ENCODE measurements at places on chromosomes 7 and 10.
A peak's percentile ranks its signal among the peaks of the same experiment; 100 is the strongest.

- no peak for DNase-seq
Measured at GRCh38 chr7:23956772-23957576, 247.0 kb downstream of the STK31 start.

GRCh38 chr7:129122078-129122750 is 22.3 kb upstream of the TSPAN33 start:
- no peak for DNase-seq

DNA sequence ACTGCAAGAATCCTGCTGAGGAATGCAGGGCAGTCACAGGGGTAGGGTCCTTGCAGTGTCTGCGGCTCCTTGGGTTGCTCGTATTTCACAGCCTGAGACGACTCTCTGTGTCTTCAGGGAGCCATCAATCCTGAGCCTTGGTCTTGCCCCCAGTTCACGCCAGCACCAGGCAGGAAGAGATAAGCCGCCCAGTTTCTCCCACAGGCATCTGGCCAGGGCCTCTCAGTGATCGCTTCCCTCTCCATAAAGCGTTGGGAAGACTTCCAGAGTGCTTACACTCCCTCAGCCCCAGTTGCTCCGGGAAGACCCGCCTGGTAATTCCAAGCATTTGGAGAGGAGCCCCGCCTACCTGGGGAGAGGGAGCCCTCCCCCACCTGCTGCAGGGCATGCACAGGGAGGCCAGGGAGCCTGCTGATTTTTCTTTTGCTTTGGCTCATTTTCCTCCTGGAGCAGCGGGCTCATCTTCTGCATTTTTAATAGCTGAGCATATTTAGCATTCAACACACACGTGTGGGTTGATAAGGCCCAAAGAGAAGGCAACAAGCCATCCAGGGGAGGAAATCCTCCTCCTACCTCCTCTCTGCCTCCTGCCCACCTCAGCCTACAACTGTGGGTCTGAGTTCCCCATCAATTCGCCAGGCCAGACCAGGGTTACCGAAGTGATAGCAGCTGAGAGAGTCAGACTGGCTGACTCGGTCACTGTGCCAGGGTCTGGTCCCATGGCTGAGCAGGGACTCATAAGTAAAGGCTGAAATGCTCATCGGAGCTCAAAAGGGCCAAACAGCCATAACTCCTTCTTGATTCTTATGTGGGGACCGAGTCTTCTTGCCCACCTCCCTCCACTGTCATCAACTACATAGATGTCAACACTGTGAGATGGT is 74.4 kb upstream of the EFCAB10 start:
- peak; percentile 44 for DNase-seq

GRCh38 chr7:101882595-101883564 is 65.5 kb downstream of the CUX1 start:
- peak; percentile 97 for DNase-seq

DNA sequence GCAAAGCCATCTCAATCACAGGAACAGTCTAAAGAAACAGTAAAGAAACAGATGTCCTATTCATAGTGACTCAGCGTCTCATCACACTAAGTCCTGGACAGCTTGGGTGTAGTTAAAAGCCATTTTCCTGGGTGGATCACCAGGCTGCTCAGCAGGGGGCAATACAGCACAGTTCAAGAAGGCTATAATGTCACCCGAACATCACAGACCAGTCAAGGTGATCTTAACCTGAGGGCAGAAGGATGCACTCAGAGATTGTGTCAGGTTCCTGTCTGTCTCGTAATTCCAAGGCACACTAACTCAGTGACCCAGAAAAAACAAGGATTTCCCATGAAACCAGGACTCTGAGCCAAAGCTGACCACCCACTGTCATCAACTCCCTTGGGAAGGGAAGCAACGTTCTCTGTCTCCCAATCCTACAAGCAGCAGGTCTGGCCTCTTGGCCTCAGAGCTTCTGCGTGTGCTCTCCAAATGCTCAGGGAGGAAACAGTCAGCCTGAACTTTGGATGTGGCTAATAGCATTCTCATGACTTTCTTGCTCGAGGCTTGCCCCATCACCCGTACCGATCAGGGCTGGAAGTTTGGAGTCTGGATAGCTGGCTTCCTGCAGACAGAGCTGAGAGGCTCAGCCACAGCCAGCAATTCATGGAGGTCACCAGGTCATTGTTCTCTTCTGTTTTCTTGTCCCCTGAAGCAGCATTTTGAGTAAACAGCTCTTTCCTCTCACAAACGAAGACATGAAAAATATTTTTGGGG is 90.4 kb upstream of the FAM171A1 start:
- DNase-seq, result peak; percentile 40

DNA sequence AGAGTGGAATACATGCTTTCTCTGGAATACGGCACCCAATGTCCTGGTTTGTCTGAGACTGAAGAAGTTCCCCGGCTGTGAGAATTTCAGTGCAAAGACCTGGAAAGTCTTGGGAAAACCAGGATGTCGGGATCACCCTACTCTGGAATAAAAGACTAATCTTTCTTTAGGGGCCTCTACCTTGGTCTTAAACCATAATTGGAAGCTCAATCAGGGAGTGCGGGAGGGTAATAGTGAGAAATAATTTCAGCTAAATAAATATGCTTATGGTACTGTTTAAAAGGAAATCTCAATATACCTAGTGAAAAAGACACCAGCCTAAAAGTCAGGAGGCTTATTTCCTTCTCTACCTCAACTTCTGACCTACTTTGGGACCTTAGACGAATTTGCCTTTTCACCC is 236.1 kb upstream of the GLI3 start:
- DNase-seq, result no peak

DNA sequence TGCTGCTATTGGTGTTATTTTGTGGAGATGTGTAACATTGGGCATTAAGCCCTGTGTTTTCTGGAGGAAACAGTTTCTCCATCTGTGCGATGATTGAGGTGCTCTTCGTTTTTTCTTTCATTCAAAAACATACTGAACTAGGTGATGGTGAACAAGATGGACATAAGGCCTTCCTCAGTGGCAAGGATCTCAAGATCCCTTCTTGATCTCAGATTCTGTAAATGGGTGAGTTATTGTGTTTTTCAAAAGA is 759 bp upstream of the ELAPOR2 start:
- no peak for DNase-seq

- no peak for DNase-seq
Measured at GRCh38 chr10:369221-369683, 234.0 kb downstream of the ZMYND11 start.

GRCh38 chr7:120677535-120677934 is 180.4 kb downstream of the TSPAN12 start:
- DNase-seq, result no peak

DNA sequence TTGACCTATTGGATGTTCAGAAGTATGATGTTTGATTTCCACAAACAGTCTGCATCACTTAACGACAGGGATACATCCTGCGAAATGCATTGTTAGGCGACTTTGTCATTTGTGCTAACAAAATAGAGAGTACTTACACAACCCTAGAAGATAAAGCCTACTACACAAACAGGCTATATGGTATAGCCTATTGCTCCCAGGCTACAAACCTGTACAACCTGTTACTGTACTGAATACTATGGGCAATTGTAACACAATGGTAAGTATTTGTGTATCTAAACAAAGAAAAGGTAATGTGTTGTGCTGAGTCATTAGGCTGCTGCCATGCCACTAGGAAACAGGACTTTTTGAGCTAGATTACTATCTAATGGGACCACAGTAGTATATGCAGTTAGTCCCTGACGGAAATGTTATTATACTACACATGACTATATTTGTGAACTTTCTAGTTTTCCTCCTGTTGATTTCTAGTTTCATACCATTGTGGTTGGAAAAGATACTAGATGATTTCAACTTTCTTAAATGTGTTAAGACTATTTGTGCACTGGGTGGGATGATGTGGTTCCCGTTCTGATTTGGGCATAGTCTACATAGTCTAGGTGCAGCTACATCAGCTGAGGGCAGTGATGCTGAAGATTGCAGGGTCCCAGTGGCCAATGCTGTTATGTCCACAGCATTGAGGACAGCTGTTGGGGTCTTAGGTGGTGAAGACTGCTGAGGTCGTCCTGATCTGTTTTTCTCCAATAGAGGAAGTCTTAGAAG is 161.7 kb downstream of the HTR7 start:
- DNase-seq, result no peak

DNA sequence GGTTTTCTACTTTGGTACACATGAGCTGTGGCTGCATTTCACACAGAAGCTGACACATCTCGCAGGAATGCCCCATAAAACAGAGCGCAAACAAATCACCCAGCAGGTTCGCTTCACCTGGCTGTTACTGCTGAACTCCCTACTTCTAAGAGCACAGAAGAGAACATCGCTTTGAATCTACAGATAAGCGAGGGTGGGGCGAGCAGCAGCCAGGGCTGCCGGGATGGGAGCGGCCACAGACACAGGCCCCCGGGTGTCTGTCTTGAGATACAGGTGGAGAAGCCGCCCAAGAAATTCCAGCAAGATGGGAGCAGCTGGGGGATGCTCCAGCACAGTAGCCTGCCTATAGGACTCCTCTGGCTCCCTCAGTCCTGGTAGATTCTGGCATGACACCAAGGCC is 27.4 kb downstream of the OGDHL start:
- DNase-seq, result no peak

GRCh38 chr7:301291-302053 is 11.5 kb downstream of the FOXL3 start:
- DNase-seq, result no peak

DNA sequence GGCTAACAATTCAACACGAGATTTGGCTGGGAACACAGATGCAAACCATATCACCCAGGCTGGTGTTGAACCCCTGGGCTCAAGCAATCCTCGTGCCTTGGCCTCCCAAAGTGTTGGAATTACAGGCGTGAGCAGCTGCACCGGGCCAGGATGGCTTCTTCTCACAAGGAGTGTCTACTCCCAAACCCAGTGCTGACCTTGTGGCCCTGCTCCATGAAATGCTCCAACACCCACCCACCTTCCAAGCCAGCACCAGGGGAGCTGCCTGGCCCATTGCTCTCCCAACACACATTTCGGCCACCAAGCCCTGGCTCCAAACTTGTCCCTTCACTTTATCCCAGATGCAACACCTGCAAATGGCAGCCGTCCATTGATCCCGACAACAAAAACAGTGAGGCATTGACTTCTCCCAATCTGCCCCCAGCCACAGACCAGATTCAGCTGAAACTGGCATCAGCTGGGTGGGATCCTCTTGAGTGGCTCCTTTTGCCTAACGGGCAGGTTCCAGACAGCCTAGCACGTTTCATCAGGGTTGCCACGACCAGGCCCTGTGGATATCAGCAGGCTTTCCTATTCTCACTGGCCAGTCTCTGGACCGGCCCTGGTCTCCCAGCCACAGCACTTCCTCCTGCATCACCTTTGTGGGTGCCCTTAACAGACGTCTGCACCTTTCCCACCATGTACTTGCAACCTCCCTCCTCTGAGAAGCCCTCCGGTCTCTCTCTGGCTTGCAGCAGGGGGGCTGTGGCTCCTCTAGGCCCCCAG is 105.7 kb upstream of the CARD11 start:
- DNase-seq, result no peak

GRCh38 chr10:2030046-2030445 is 292.7 kb upstream of the ADARB2 start:
- no peak for DNase-seq

DNA sequence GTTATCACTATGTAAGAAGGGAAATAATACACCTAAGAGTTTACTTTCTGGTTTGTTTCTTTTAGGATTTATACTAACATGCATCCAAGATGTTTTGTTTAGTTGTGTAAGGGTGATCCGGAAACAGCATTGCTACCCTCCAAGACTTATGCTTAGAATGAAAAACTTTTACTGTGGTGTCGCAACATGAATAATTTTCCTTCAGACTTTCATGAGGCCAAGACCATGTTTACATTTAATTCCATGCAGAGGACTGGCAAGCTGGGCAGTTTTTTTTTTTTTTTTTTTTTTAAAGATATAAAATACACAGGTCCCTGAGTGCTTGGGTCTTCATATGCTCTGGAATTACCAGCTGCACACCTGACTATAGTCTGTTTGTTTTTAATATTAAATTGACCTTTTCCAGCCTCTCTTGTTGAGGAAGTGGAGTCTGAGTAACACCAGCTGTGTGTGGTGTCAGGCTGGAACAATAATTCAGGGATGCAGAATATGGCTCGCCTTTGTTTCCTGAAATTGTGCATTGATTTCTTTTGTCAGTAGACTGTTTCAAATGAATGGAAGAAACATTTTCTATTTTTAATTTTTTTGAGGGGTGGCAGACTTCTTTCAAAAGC is 81.7 kb downstream of the ST7 start:
- no peak for DNase-seq

- DNase-seq, result peak; percentile 69
Measured at GRCh38 chr10:89392974-89393373, 551 bp downstream of the IFIT1 start.

- DNase-seq, result no peak
Measured at GRCh38 chr10:33507662-33508425, 173.4 kb upstream of the NRP1 start.

- no peak for DNase-seq
Measured at GRCh38 chr7:596071-596818, 76.6 kb upstream of the PDGFA start.

DNA sequence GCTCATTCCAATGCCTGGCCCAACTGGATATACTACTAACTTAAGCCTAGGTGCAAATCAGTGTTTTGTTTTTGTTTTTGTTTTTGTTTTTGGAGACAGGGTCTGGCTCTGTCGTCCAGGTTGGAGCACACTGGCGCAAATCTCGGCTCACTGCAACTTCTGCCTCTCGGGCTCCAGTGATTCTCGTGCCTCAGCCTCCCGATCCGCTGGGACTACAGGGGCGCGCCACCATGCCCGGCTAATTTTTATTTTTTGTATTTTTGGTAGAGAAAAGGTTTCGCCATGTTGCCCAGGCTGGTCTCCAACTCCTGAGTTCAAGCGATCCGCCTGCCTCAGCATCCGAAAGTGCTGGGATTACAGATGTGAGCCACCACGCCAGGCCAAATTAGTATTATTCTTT is 1.6 kb downstream of the PPP3CB start:
- no peak for DNase-seq

- DNase-seq, result no peak
Measured at GRCh38 chr7:90972906-90973550, 291.2 kb upstream of the FZD1 start.

GRCh38 chr7:158026636-158027265 is 560.9 kb downstream of the PTPRN2 start:
- DNase-seq, result no peak

DNA sequence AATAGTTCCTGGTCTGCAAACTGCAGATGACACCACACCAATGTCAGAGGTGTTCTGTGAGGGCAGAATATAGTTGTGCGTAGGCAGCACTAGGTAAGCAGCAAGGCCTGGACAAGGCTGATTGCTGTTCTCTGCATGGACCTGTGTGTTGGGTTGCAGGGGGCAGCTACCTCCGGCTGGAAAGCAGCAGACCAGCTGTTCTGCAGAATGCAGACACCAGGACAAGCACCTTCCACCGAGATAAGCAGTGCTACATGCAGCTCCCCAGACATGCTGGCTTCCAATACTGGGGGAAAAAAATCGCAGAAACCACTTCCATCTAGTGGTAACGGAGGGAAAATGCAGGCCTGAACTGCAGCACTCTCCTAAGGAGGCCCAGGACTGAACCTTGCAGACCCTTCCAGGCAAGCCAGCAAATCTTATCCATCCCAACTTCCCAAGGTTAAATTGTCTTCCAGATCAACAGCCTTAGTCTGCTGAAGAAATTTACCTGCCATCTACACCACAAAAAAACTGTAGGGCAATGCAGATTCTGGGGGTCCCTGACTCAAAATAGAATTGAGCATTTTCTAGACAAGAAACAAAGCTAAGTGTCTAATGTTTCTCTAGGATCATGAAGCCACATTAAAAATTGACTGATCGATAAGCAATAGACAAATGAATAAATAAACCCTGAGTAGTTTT is 50.5 kb upstream of the COBL start:
- no peak for DNase-seq

Data from fibroblast of skin of left biceps (primary cell).